ENCODE measurements at places on chromosomes 6 and 20. TPM values are rescaled to one million over a fixed set of nuclear protein-coding genes. Genes with fewer than 3 reads are reported as not detected.

LGSN gene
- total RNA-seq, result under 0.01 TPM

HLA-DQB2 gene
- 0.07 TPM for total RNA-seq

TPD52L1 gene
- total RNA-seq, result 4.3 TPM

APCDD1L gene
- 0.40 TPM for total RNA-seq

TCF21 gene
- total RNA-seq, result not detected

OPRL1 gene
- 1.0 TPM for total RNA-seq

HNF4A gene
- not detected for total RNA-seq

KIFC1 gene
- total RNA-seq, result 48.7 TPM

MOG gene
- total RNA-seq, result not detected

C2 gene
- not detected for total RNA-seq

IMPG1 gene
- not detected for total RNA-seq

SEMG1 gene
- not detected for total RNA-seq

CEBPB gene
- total RNA-seq, result 5.2 TPM

WFDC2 gene
- not detected for total RNA-seq

RRBP1 gene
- 79.6 TPM for total RNA-seq

SYTL3 gene
- 0.65 TPM for total RNA-seq

C6orf52 gene
- total RNA-seq, result not detected

PCMTD2 gene
- total RNA-seq, result 41.9 TPM

AVP gene
- not detected for total RNA-seq

CRISP2 gene
- not detected for total RNA-seq

CAPN11 gene
- 1.6 TPM for total RNA-seq

COL19A1 gene
- not detected for total RNA-seq

ABRACL gene
- total RNA-seq, result 117 TPM

SAMD3 gene
- not detected for total RNA-seq

PCNA gene
- 311 TPM for total RNA-seq

SRSF3 gene
- 550 TPM for total RNA-seq

MLN gene
- total RNA-seq, result not detected

SNAI1 gene
- 3.7 TPM for total RNA-seq

All from thoracic aorta endothelial cell (primary cell).